ENCODE measurements at places on chromosomes 2 and 18.

GRCh38 chr2:233243348-233243747 is 8.1 kb upstream of the ATG16L1 start:
- DNase-seq, result no peak

GRCh38 chr18:23966909-23967308 is 47.6 kb upstream of the TTC39C start:
- no peak for DNase-seq

GRCh38 chr2:161170958-161171932 is 11.0 kb downstream of the TANK start:
- DNase-seq, result no peak

- DNase-seq, result no peak
Observed at GRCh38 chr18:70289351-70290312, 787 bp downstream of the SOCS6 start.

DNA sequence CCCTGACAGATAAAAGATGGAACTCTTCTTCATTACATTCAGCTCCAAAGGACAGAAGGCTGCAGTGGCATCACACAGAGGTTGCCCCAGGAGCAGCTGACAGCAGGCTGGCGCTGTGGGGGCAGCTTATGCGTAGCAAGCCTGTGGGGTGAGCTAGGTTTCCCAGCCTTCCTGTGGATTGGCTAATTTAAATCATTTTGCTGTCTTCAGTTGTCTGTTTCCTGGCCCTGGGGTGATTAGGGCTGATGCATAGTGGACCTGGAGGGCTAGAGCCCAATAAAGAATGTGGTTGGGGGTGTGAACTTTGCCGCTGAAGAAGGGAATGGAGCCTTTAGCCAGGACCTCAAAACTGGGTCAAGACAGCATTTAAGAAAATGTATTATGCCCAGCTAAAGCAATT is 1038.0 kb downstream of the SOCS6 start:
- DNase-seq, result no peak

GRCh38 chr18:73594749-73595148 is 552.9 kb downstream of the FBXO15 start:
- no peak for DNase-seq

GRCh38 chr2:3186766-3187165 is 190.9 kb downstream of the EIPR1 start:
- no peak for DNase-seq

DNA sequence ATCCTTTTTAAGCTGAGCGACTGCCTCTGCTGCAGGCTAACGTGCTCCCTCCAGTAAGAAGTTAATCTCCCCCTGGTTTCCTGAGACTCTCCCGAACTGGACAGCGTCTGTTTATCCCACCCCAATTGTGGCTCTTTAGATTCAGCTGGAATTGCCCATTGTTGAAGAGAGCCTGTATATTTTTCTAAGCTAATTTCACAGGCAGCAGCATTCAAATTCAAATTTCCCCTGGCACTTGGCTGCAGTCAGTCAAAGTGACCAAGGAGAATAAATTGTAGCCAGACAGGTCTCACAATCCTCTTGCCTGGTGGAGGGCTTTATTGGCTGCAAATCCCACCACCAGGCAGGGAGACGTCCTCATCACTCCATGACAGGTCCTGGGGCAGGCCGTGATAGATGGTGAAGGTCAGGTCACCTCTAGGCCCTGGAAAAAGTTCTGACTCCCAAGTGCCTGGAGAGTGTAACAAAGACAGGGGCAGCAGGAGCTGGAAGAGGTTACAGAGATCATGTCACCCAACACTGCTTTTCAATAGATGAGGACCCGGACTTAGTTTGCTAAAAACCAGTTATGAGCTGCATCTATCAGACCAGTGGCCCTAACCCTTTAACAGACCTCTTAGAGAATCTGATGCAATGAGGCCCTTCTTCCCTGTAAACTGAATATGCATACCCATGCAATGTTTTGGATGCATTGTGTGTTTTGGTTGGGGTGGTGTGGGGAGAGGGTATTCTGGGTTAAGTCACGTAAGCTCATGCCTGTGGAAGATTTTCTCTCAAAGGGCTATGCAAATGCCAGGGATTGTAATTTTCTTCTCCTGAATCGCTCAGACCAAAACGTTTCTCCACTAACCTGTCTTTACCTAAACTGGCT is 32.3 kb upstream of the C18orf32 start:
- no peak for DNase-seq

- DNase-seq, result no peak
Observed at GRCh38 chr2:27121906-27122305, 1.7 kb upstream of the ABHD1 start.

DNA sequence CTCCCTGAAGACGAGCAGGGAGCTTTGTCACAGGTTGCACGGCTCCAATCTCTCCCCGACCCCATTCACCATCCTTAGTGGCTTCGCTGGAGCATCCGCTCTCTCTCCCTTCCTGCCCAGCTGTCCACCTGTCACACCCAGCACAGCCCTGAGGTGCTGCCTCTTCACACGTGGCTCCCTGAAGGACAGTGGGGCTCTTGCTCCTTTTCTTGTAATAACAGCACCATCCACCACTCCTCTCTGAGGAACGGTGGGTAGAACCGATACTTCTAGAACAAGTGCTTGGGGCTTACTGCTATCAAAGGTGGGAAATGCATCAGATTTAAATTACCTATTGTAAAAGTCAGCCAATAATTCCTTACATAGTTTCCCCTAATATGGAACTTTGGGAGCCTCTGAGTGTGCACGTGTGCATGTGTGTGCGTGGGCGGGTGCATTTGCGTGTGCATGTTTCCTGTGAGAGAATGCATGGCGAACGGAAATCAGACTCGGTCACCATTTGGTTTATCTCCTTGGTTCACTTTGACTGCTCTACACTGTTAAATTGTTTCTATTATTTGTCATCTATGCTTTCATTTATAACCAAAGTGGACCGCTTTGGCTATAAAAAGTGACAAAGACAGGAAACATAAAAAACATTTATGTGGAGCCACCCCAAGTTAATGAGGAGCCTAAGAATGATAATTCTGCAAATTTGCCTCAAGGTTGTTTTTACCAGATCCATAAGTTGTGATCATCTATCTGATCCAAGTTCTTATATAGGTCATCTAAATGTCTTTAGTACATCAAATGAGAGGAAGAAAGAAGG is 39.1 kb downstream of the KLHL29 start:
- DNase-seq, result no peak

- no peak for DNase-seq
Observed at GRCh38 chr2:74530239-74531187, 780 bp downstream of the HTRA2 start.

GRCh38 chr2:143124445-143124844 is 4.8 kb upstream of the ARHGAP15 start:
- DNase-seq, result no peak

GRCh38 chr2:239035361-239035814 is 187.5 kb downstream of the TWIST2 start:
- no peak for DNase-seq

DNA sequence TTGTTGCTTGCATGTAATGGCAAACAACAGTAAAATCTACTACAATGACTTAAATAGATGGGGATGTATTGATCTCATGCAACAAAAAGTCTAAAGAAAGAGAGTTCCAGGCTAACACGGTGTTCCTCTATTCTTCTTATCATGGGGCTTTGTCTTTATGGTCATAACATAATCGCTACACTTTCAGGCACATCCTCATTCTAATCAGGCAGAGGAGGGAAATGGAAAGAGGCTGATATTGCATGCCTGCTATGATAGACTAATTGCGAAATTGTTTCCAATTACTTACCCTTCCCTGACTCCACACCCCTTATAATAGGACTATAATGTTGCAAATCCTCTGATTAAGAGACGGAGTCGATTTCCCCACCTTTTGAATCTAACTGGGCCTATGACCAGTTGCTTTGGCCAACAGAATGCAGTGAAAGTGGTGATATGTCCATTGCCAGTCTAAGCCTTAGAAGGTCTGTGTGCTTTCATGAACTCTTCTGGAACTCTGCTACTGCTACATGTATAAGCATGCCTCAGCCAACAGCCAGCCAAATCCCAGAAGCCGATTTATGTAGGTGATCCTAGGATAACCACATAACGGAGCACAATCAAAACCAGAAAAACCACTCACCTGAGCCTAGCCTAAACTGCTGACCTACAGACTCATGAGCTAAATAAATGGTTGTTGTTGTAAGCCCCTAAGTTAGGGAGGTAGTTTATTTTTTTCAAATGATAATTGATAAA is 180.3 kb upstream of the TACR1 start:
- no peak for DNase-seq
